Stimulated activated naive CD8-positive, alpha-beta T cell treated with anti-CD3 and anti-CD28 coated beads, Interleukin-15, amount 100 ng/mL, for 72 hours (primary cell): ENCODE measurements at places on chromosomes 5 and 9.

GRCh38 chr9:91771027-91771426, 179.0 kb downstream of the ROR2 start:
- DNase-seq: no peak

DNA sequence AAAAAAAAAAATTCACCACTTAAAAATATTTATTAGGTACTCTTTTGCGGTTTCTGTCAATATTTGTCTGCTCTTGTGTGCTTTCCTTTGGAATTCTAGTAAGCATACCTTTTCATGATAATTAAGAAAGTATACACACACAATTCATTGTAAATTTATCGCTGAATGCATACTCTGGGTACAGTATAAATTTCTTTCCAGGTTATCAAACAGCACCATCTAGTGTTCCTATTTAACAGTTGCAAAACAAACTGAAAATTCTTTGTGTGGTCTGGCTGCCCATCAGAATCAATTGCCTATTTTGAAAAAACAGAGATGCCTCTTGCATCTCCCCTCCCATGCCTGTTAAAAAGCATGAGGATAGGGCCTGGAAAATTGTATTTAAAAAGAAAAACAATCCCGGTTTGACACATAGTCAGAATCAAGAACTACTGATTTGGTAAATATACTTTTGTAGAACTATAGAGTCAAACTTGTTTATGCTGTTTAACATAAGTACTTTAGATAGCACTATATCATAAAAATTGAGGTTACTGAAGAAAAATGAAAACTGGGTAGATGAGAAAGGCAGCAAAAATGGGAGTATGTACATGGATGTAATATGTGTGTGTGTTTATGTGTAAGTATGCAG, 16.2 kb downstream of the PGGT1B start:
- DNase-seq: no peak

- no peak for DNase-seq
Measured at GRCh38 chr5:159211729-159212174, 2.4 kb upstream of the RNF145 start.

- no peak for DNase-seq
Measured at GRCh38 chr9:137280474-137281344, 3.2 kb downstream of the TOR4A start.
